ENCODE measurements at places on chromosomes 7 and 10.

DNA sequence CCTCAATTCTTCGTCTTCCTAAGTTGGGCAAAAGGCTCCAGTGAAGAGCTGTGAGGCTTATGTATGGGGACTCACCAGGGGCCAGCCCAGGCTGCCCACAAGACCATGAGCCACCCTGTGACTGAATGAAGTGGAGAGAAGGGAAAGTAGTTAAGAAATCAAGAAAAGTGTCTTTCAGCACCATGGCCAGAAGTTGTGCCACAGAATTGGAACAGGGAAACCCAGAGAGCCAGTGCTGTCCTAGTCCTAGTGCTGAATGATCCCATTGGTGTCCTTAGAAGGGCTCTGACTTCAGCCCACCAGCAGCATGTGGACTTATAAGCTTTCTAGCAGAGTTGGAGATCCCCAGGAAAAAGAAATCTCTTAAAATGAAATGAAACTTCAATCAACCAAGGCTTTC, 37.0 kb upstream of the CCSER2 start:
- no peak for DNase-seq

DNA sequence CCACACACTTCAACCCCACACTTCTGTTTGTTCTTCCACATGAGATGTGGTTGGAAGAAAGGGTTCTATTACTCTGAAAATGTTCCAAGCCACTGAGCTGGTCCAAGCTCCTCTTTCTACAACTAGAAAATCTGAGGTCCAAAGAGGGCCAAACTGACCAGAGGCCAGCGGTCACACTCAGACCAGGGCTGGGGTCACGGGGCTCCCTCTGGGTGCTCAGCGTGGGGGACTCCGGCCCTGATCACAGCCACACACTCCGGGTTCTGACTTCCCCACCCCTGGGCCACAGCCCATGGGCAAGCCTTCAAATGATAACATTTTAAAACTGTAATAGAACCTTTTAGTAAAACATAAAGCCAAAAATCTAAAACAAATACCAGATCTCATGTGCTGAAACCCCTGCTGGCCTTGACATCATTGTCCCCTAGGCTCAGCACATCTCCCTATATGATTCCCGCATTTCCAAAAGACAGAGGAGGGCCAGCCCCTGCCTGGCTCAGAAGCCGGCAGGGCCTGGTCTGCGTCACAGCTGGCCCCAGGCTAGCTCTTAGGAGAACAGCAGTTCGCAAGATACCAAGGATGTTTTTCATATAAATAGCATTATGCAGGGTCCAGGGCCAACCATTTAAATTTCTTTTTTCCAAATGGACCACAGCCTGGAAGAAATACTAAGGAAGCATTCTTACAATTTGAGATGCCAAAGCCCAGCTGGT, 3.3 kb downstream of the CRYGN start:
- no peak for DNase-seq

DNA sequence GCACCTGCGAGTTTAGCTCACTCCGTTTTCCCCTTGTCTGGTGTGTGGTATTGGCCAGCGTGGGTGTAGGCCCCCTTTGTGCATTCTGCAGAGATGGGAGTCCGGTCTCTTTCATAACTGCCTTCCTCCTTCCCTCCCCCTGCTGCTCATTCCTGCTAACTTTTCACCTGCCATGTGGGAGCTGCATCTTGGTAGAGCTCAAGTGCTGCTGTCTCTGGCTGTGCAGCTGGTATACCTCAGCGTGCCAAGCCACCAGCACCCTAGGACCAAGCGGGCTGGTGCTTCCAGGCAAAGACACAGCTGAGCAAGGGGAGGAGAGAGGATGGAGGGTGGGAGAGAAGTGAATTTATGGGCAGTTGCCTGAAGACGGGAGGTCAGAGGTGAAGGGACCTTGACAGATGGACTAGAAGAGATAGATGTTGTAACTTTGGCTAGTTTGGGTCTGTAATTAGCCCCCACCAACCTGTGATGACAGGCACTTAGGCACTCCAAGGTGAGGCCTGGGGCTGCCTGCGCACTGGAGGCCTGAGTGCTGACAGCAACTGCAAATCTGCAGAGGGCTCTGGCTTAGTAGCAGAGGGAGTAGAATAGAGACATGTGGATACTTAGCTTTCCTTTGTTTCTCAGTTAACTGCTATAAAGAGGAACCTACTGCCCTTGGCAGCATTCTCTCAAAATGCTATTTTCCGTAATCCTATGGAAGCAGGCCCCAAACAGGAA, 148.8 kb upstream of the AGK start:
- DNase-seq: no peak

DNA sequence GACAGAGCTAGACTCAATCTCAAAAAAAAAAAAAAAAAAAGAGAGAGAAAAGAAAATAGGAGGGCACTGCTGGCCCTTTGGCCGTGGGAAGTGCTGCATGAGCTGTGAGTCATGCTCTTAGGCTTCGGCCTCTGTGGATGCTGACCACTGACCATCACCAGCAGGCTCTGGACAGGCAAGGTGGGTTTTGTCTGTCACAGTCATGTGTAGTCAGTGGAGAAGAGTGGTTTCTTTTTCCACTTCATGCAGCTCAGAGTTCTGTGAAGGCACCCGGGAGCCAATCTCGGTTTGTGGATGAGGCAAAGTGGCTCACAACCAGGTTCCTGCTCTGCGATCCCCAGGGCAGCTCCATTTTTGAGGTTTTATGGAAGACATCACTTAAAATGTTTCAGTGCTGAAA, 58.1 kb downstream of the PRTFDC1 start:
- no peak for DNase-seq

DNA sequence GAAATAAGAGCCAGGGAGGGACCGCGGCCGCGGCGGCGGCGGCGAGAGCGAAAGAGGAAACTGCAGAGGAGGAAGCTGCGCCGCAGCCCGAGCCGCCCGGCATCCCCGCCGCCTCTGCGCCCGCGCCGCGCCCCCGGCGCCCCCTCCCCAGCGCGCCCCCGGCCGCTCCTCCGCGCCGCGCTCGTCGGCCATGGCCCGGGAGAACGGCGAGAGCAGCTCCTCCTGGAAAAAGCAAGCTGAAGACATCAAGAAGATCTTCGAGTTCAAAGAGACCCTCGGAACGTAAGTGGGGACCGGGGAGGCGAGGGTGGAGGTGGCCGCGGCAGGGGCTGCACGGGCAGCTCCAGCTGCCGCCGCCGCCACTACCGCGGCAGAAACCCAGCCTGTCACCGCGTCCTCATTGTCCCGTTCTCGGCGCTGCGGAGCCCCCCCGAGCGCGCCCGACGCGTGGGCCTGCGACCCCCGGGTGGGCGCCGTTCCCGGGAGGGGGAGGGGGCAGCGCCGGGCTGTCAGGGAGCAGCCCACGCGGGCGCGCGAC, 351 bp downstream of the CAMK1D start:
- DNase-seq: no peak

GRCh38 chr7:131524115-131524514, 32.3 kb downstream of the PODXL start:
- DNase-seq: no peak

GRCh38 chr7:149454006-149454405, 6.9 kb downstream of the ZNF777 start:
- no peak for DNase-seq

DNA sequence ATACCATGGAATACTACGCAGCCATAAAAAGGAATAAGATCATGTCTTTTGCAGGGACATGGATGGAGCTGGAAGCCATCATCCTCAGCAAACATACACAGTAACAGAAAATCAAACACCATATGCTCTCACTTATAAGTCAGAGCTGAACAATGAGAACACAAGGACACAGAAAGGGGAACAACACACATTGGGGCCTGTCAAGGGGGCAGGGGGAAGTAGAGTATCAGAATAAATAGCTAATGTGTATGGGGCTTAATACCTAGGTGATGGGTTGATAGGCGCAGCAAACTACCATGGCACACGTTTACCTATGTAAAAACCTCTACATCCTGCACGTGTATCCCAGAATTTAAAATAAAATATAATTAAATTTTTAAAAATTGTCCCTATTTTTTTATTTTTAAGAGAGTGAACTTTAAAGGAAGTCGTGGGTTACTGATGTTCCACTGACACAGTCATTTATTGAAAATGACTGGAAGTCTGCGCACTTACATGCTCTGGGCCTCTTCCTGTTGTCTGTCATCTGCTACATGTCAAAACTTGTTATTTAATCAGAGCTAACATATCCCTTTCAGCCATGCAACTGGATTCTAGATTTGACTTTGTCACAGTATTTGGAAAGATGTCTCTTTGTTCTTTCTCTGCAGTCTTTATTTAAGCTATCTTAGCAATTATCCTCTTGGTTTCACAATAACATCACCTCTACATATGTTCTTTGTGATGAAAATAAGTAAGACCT, 73.7 kb upstream of the ABCB5 start:
- no peak for DNase-seq

GRCh38 chr7:139876622-139877283, 47.7 kb downstream of the TBXAS1 start:
- DNase-seq: no peak

- DNase-seq: no peak
Measured at GRCh38 chr7:66837007-66837406, 84.0 kb upstream of the TMEM248 start.

DNA sequence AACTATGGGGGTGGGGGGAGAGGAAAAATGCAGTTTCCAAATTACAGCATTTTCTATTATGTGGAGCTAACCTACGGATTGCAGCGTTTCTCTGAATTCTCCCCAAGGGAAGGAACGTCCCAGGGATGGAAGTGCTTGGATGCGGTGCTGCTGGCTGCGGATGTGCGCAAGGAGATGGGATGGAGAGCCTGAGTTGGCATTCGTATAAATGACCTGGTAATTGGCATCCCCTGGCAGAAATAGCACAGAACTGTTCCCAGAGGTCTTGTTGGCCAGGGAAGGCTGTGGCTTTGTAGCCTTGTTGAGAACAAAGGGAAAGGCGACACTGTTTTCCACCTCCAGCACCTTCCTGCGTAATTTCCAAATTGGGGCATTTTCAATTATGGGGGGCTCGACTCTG, 2.7 kb downstream of the ORAI2 start:
- no peak for DNase-seq

DNA sequence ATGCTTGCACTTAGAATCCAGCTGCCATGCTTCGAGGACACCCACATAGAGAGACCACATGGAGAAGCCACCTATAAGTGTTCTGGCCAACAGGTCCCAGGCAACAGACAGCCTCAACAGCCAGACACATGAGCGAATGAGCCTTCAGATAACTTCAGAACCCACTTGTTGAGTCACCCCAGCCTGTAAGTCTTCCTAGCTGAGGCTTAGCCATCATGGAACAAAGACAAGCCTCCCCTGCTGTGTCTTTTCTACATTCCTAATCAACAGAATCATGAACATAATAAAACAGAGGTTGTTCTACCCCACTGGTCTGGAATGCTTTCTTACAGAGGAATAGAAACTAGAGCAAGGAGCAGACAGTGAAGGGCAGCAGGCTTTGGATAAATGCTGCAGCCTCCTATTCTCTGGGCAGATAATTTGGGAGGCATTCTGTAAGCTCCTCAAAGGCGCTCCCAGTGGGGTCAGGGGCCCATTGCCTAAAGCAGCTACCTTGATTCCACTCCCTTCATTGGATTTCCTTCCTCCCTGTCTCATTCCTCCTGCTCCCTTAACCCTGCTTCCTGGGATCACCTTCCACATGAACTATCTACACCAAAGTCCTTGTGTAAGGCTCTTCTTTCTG, 4.6 kb downstream of the TLL2 start:
- DNase-seq: no peak

GRCh38 chr7:39504963-39505362, 61.2 kb upstream of the YAE1 start:
- no peak for DNase-seq

- DNase-seq: no peak
Measured at GRCh38 chr7:3200504-3200903, 100.5 kb upstream of the SDK1 start.

GRCh38 chr10:104300002-104300735, 31.2 kb downstream of the GSTO2 start:
- DNase-seq: no peak

GRCh38 chr10:71059054-71059818, 153.1 kb upstream of the UNC5B start:
- no peak for DNase-seq

All from globus pallidus (tissue), 1 donor.